Activated CD8-positive, alpha-beta T cell treated with anti-CD3 and anti-CD28 coated beads for 36 hours (primary cell): ENCODE measurements at places on chromosomes 7 and 10. TPM values are rescaled to one million over a fixed set of nuclear protein-coding genes. Genes with fewer than 3 reads are reported as not detected.

Gene MMRN2
- not detected for total RNA-seq

Gene IKZF1
- 295 TPM for total RNA-seq

Gene PNLIP
- not detected for total RNA-seq

Gene LRRC61
- 21.8 TPM for total RNA-seq

Gene CAMK2B
- total RNA-seq, result 0.97 TPM

Gene PYROXD2
- total RNA-seq, result 6.2 TPM

DNA sequence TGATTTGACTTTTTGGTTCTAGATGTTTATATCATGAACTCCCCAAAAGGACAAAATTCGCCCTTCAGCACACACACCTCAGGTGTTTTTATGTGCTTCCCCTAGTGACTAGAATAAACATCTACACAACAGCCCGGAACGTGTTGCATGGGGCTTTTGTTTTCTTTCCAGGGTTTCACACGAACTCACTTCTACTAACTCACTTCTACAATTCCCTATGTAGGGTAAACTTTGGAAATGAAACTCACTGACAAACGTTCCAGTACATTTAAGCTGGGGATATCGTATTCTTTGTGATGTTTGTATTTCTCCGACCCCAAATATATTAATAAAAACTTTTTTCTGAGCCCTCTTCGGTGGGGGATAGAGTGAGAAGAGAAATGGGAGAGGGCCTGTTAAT is 1.4 kb downstream of the TRA2A start:
- peak overlapping the region; percentile 93 for H3K4me3 ChIP-seq
- H3K27me3 ChIP-seq, result no peaks in the 10 kb centered on the region
- DNase-seq, result peak; percentile 47
- peaks cover 21% of the 10 kb centered on the region for H3K36me3 ChIP-seq

DNA sequence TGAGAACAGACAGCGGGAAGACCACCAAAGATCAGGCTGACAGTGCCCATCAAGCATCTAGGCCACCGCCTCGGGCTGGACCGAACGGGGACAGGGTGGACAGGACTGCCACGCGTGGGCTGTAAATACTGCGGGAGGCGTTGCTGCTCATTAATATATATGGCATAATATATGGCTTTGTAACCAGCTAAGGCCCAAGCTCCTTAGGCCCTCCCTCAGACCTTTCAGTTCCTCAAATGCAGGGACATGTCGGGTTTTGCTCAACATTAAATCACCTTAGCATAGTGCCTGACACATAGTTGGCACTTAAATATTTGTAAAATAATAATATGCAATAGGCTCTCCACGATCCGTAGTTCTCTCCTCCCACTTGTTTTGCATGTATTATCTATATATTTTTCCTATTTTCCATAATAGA is 402 bp upstream of the TMEM168 start:
- DNase-seq, result no peak
- peaks cover 41% of the 10 kb centered on the region for H3K4me1 ChIP-seq
- H3K27ac ChIP-seq, result peak overlapping the region; percentile 89
- H3K27me3 ChIP-seq, result no peaks in the 10 kb centered on the region
- peaks cover 14% of the 10 kb centered on the region for H3K36me3 ChIP-seq
- peak overlapping the region; percentile 98 for H3K4me3 ChIP-seq

GRCh38 chr10:46551701-46552525 is 4.5 kb downstream of the GPRIN2 start:
- peaks cover 2% of the 10 kb centered on the region for H3K4me1 ChIP-seq
- no peaks in the 10 kb centered on the region for H3K36me3 ChIP-seq
- no peak overlapping the region for H3K27ac ChIP-seq
- H3K4me3 ChIP-seq, result no peak overlapping the region
- peaks cover 6% of the 10 kb centered on the region for H3K27me3 ChIP-seq

DNA sequence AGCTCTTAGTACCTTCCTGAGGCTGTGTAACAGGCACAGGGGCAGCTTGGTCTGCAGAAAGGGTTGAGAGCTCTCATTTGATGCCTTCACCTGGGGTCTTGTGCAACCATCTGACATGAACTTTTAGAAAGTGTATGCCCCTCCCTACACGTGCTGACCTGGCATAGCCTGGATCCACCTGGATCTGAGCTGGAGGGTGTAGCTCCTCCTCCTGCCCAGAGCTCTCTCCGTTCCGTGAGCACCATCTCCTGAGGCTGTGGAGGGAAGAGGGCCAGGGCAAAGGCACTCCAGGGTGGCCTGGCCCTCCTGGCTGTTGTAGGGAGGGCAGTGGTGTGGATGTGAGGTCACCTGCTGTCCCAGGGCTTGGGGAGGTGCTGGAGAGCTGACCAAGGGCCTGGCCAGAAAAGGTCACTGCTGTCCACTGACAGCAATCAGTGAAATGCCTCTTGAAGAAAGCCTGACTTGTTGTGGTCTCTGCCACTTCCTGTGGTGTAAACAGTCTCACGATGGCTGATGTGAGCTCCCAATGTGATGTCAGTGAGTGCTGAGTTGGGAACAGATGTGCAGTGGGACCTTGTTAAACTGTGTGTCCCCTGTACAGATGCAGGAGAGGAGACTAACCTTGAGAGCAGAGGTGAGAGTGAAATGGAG is 23.0 kb downstream of the AMZ1 start:
- peak overlapping the region; percentile 74 for H3K27ac ChIP-seq
- H3K4me3 ChIP-seq, result peak overlapping the region; percentile 16
- no peaks in the 10 kb centered on the region for H3K36me3 ChIP-seq

GRCh38 chr10:131774681-131775085 is 126.1 kb upstream of the PPP2R2D start:
- H3K27me3 ChIP-seq, result no peaks in the 10 kb centered on the region
- H3K27ac ChIP-seq, result no peak overlapping the region
- no peaks in the 10 kb centered on the region for H3K4me1 ChIP-seq
- no peak for DNase-seq
- peaks cover 5% of the 10 kb centered on the region for H3K36me3 ChIP-seq

DNA sequence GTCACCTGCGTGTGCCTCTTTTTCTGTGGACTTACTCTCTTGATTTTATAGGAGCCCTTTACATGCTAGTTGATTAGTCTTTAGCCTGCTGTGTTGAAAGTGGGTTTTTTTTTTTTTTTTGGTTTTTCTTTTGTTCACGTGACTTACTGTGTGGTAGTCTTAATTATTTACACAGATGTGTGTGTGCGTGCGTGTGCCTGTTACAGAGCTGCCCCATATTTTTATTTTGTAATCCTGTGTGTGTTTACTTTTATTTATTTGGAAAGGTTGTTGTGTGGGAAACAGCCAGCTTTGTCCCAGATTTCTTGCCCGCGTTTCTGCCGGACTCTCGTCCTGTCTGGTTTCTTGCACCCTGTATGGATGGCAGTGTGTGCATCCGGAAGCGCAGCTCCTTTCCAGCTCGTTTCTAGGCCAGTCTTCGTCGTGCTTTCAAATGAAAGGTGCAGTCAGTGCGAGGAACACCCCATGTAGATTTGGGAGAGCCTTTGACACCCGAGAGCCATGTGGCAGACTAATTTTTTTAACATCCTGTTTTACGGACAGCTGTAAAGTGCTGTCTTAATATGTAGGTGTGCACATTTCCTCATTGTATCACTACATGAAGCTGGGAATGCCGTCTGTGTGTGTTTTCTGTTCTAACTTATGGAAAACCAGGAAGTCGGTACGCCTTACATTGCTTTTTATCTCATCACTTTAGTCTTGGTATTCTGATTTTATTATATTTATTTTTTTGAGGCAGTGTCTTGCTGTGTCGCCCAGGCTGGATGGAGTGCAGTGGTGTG is 55.6 kb downstream of the DNAJB6 start:
- no peak overlapping the region for H3K4me3 ChIP-seq
- H3K27ac ChIP-seq, result no peak overlapping the region
- peaks cover 31% of the 10 kb centered on the region for H3K36me3 ChIP-seq
- peaks cover 39% of the 10 kb centered on the region for H3K4me1 ChIP-seq
- no peak for DNase-seq

DNA sequence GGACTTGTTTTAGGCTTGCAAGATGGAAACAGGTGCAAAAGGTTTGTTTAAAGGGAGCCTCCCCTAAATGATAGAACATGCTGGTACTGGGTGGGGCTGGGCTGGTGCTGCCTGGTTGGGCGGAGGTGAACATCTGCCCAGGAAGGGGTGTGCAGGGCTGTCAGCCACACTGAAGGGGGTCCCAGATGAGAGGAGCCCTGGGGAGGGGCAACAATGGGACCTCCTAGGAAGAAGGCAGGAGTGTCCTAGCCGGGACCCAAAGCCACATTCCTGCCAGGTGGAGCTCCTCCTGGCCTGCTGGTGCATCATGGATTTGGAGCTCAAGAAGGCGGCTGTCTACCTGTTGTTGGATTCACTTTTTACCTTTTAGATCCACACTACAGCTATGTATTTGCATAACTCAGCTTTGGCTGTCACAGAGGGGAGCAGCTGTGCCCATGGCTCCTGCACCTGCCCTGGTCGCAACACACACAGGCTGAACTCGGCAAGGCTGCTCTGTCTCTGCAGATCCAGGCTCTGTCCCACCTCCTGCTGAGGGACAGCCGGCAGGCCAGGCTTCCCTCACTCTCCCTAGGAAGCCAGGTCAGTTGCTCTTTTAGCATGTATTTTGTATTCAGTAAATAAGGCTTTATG is 59.9 kb downstream of the ADARB2 start:
- H3K4me3 ChIP-seq, result no peak overlapping the region
- no peak overlapping the region for H3K27ac ChIP-seq
- H3K27me3 ChIP-seq, result peaks cover 3% of the 10 kb centered on the region

GRCh38 chr7:28362182-28362581 is 50.1 kb upstream of the CREB5 start:
- H3K27me3 ChIP-seq, result peaks cover 5% of the 10 kb centered on the region
- H3K4me1 ChIP-seq, result no peaks in the 10 kb centered on the region
- H3K27ac ChIP-seq, result no peak overlapping the region
- no peak overlapping the region for H3K4me3 ChIP-seq
- no peaks in the 10 kb centered on the region for H3K36me3 ChIP-seq
- DNase-seq, result no peak

GRCh38 chr10:75402486-75403143 is 1.1 kb upstream of the ZNF503 start:
- H3K36me3 ChIP-seq, result no peaks in the 10 kb centered on the region
- no peak overlapping the region for H3K27ac ChIP-seq
- no peak for DNase-seq
- H3K4me3 ChIP-seq, result peak overlapping the region; percentile 76
- H3K4me1 ChIP-seq, result peaks cover 27% of the 10 kb centered on the region
- H3K27me3 ChIP-seq, result peaks cover 64% of the 10 kb centered on the region

DNA sequence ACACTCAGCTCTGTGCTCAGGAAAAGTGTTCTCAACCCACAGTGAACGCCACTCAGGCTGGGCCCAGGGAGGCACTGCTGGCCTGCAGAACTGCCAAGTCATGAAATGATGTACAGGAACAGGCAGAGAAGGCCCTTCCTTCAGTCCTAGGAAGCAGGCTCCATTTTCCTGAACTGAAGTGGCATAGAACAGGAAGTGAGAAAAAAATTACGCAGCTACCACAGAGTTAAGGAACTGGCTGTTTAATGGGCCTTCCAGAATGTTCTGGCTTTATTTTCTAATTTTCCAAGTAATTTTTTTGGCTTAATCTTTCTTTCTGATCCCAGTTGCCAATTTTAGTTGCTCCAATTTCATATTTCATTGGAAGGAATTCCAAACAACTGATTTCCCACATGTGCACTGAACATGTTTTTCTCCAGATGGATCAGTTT is 39.3 kb downstream of the LRRC18 start:
- H3K4me1 ChIP-seq, result no peaks in the 10 kb centered on the region
- H3K36me3 ChIP-seq, result no peaks in the 10 kb centered on the region
- no peak overlapping the region for H3K4me3 ChIP-seq
- H3K27me3 ChIP-seq, result no peaks in the 10 kb centered on the region
- no peak overlapping the region for H3K27ac ChIP-seq

DNA sequence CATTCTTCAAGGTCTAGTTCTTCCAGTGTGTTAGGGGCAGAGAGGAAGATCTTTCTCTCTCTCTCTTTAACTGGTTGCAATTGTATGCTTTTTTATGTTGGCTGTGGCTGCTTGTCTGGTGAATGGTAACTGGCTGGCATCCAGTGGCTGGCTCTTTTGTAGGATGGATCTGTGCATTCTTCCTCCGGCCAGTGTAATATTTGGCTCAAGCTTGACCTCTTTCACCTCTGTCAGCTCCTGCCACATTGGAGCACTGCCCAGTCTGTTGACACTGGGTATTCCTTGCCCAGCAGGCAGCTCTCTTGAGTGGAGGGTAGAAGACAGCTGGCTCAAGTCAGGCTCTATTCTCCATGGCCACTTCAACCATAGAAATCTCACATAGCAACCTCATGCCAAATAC is 528.3 kb downstream of the PHTF2 start:
- H3K27ac ChIP-seq, result no peak overlapping the region
- no peaks in the 10 kb centered on the region for H3K27me3 ChIP-seq
- no peaks in the 10 kb centered on the region for H3K4me1 ChIP-seq

GRCh38 chr10:14179251-14179650 is 151.5 kb downstream of the FRMD4A start:
- no peak for DNase-seq
- H3K4me1 ChIP-seq, result peaks cover 10% of the 10 kb centered on the region
- H3K27me3 ChIP-seq, result peaks cover 63% of the 10 kb centered on the region
- H3K27ac ChIP-seq, result no peak overlapping the region
- H3K36me3 ChIP-seq, result no peaks in the 10 kb centered on the region

- no peaks in the 10 kb centered on the region for H3K4me1 ChIP-seq
- H3K27me3 ChIP-seq, result no peaks in the 10 kb centered on the region
- DNase-seq, result no peak
- no peaks in the 10 kb centered on the region for H3K36me3 ChIP-seq
- no peak overlapping the region for H3K4me3 ChIP-seq
- no peak overlapping the region for H3K27ac ChIP-seq
Measured at GRCh38 chr7:91496251-91496820, 232.1 kb downstream of the FZD1 start.

DNA sequence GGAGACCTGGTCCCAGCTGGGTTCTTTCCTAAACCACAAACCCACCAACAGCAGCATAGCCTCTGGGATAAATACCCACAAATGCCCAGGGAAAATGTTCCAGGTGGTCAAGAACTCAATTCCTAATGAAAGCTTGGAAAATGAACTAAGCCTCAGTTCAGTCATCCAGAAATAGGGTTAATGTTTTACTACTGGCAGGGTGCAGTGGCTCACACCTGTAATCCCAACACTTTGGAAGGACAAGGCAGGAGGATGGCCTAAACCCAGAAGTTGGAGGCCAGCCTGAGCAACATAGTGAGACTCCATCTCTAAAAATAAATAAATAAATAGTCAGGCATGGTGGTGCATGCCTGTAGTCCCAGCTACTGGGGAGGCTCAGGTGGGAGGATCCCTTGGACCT is 82.2 kb downstream of the SVOPL start:
- no peaks in the 10 kb centered on the region for H3K36me3 ChIP-seq
- no peak overlapping the region for H3K27ac ChIP-seq
- no peaks in the 10 kb centered on the region for H3K27me3 ChIP-seq
- H3K4me3 ChIP-seq, result no peak overlapping the region
- DNase-seq, result no peak

DNA sequence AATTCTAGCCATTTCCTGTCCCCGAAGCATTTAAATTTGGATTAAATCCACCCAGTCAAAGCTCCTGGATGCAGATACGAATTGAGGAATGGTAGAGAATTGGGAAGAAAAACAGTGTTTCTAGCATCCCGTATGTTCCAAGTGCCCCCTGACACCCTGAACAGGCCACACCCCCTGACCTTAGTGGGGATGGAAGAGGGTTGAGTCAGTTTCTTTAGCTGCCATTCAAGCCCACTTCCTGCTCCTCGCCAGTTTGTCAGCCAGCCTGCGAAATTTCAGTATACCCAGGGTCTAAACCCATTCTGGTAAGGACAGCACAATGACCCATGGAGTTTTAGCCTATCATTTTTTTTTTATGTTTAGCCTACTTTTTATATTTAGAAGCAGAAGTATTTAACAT is 101.1 kb downstream of the PKD1L1 start:
- no peaks in the 10 kb centered on the region for H3K36me3 ChIP-seq
- H3K27ac ChIP-seq, result no peak overlapping the region
- DNase-seq, result no peak
